ENCODE measurements at places on chromosomes 5 and 9.

DNA sequence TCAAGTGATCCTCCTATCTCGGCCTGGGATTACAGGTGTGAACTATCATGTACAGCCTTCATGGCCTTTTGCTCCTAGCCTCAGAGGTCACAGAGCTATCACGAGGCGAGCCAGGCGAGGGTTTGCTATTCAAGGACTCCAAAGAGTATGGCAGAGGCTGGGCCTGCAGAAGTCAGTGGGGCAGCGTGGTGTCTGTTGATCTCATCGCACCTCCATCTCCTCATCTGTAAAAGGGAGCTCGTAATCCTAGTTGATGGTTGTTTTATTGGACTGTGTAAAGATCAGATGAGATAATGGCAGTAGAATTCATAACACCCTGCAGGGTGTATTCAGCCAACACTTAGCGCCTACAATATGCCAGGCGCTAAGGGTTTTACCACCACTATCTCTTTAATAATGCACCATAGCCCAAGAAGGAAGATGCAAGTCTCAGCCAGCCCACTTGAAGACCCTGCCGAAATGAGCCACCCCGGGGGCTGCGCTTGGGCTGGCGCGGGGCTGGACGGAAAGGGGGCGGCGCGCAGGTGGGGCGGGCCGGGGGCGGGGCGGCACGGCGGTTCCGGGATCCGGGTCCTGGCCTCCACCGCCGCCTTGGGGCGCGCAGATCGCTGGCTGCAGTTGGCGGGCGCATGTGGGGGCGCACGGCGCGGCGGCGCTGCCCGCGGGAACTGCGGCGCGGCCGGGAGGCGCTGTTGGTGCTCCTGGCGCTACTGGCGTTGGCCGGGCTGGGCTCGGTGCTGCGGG lies at the start of gene GALNT12:
Gene GALNT12, plus strand, starts transcription at position 601 of the 744 bp plus-strand sequence. Its CDS starts 29 bp downstream, at position 630.
- peak; percentile 52 for DNase-seq

GRCh38 chr5:109589986-109590385 lies 99.7 kb upstream of the MAN2A1 start:
- DNase-seq: no peak

GRCh38 chr9:104820336-104820735 lies 56.4 kb downstream of the NIPSNAP3B start:
- no peak for DNase-seq

DNA sequence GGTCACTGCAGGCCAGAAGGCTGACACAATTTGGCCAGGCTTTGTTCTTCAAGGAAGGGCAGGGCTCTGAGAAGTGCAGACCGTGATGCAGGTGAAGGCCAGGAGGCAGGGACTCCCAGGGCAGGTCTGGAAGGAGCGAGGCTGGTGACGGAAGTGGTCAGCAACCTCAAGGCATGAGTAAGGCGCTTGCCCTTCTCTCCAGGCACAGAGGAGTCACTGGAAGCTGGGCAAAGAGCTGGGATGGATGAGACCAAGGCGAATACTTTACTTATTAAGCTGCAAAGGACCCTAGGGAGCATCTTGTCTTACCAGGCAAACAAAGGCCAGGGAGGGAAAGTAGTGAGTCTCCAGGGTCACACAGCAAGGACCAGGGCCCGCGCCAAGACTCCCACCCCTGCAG lies 18.6 kb downstream of the IRF1 start:
- no peak for DNase-seq

- DNase-seq: peak; percentile 64
Observed at GRCh38 chr9:125747053-125747764, at the start of gene PBX3. Gene PBX3, plus strand, starts transcription at chr9:125747373.

DNA sequence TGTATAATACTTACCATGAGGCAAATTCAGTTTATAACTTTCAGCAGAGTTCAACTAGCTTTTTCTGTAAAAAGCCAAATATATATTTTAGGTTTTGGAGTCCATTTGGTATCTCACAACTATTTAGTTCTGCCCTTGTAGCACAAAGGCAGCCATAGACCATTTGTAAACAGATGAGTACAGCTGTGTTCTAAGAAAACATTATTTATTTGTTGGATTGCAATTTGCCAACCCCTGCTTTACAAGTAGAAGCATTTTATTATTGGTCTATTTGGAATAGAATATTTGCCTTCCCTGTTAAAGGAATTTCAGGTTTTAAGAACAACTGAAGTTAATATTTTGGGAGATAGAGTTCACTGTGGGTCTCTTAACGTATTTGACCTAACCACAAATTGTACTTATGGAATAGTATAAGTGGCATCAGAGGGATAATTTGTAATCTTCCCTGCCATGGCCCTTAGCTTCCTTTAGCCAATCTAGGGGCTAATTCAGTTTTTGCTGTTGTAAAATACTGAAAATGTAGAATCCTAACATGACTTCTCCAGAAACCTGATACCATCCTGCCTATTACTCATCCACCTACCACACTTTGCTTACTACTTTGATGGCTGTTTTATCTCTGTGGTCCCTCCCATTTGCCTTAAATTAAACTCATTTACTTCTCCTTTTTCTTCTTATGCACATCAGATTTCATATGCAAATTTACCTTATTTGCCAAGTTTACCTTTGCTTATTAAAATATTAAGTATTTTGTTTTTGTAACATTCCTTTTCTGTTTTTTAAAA lies 109.2 kb downstream of the DMXL1 start:
- DNase-seq: no peak

DNA sequence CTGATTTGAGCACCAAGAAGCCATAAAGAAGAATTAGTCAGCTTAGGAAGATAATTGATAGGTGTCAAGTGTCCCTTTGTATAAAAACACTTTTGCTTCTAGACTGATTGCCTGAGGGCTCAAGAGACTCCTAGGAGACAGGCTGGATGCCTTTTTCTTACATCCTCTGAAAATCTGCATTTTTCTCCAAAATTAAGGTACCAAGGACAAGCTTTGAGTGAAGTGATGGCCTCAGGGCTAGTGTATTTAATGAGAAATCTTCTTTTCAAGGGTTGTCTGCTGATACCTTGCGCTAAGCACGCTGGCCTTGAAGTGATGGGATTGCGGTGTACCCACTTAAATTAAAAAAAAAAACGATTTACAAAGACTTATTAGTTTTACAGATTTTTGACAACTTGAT lies 304.0 kb downstream of the TLR4 start:
- no peak for DNase-seq

GRCh38 chr9:131620764-131621520 lies 75.6 kb downstream of the PRRT1B start:
- DNase-seq: no peak

DNA sequence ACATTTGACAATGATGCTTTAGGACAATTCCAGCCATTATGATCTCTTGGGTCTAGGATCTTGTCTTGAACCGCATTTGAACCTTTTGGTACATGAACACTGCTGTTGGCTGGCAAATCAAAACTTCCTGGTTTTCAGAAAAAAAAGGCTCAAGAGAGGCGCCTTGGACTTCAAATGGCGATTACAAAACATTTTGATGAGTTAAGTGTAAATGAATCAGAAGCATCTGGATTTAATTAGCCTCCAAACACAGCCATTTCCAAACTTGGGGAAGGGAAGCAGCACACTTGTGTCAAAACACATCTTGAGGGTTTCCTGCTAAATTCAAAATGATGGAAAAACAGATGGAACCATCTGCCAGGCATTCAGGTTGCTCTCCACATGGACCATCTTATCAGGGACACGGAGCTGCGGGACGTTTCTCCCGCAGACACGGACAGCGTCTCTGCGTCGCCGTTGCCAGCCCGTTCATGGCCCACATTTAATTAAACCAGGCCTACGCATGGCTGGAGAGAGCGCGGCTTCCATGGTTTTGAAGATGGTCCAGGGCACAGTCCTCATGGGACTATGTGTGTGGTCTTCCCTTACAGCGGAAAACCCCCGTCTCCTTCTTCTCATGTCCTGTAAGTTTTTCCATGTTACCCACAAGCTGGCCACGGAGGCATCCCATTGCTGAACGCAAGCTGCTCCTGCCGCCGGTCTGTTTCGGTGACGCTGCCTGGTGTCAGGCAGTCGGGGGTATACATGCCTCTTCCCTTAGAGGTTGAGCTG lies 55.8 kb upstream of the PTCH1 start:
- no peak for DNase-seq

- DNase-seq: peak; percentile 13
Observed at GRCh38 chr9:130240410-130241197, 25.0 kb upstream of the HMCN2 start.
